HEK293T (cell line): ENCODE measurements at places on chromosomes 5 and 9.

GRCh38 chr9:109421026-109421970, 76.8 kb downstream of the PTPN3 start:
- no peak for DNase-seq

GRCh38 chr9:124377551-124378406, 37.5 kb downstream of the PSMB7 start:
- no peak for DNase-seq

GRCh38 chr9:4030751-4031150, 269.1 kb downstream of the GLIS3 start:
- no peak for DNase-seq

GRCh38 chr5:170388818-170389549, at the start of gene KCNMB1:
KCNMB1 (minus strand) TSS chr5:170389367; CDS start chr5:170385447, 3,920 bp downstream.
- DNase-seq: no peak

- no peak for DNase-seq
Measured at GRCh38 chr9:34347800-34348158, 18.4 kb downstream of the NUDT2 start.

- DNase-seq: peak; percentile 23
Measured at GRCh38 chr5:81749561-81750307, 1.2 kb downstream of the SSBP2 start.

DNA sequence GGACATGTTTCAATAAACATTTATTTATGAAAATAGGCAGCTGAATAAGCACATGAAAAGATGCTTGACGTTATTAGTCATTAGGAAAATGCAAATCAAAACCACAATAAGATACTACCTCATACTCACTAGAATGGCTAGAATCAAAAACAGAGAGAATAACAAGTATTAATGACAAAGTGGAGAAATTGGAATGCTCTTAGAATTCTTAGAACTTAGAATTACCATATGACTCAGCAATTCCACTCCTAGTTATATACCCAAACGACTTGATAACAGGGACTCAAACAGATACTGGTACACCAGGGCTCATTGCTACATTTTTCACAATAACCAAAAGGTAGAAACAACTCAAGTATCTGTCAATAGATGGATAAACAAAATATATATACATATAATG, 15.1 kb upstream of the TRIM36 start:
- DNase-seq: no peak

DNA sequence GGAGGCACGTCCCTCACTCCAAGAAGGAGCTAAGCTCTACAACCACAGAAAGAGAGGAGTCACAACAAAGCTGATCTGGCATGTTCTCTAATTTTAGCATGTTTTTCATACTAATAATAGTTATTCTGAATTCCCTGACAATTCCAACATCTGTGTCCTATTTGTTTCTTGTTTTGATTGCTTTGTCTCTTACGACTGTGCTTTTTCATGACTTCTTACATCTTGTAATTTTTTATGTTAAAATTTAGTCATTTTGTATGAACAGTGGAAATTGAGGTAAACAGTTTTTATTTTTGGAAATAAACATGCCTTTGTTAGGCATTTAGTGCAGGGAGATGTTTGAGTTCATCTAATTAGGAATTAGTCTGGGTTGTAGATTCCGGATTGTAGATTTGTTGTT, 668.1 kb upstream of the EDIL3 start:
- DNase-seq: no peak

DNA sequence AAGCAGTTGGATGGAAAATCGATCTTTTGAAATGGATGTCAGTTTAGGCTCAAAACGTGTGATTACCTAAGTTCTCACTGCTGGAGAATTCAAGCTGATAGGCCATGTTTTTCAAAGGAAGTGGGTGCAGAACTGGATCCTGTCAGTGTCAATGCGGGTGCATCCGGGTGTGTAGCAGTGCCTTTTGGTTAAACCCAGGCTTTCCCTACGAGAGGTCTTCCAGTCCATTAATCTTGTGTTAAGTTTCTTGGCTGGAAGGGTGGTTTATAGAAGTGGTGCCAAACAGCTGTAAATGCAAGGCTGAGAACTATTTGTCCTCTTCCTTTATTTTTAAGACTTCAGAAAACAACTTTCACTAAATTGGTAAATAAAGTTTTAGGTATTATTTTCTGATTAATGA, 71.9 kb downstream of the DAPK1 start:
- DNase-seq: no peak

DNA sequence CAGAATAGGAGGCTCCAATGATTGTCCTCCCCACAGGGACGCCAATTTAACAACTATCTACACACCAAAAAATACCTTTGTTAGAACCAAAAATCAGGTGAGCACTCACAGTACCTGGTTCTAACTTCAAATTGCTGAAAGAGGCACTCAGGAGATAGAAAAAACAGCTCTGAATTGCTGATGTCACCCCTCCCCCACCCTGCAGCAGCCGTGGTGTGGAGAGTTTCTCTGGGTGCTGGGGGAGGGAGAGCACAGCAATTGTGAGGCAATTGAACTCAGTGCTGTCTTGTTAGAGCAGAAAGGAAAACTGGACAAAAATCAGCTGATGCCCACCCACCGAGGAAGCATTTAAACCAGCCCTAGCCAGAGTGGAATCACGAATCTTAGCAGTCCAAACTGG, 41.8 kb downstream of the TNFSF8 start:
- DNase-seq: no peak

GRCh38 chr9:92971121-92971520, 23.8 kb downstream of the FGD3 start:
- DNase-seq: no peak

DNA sequence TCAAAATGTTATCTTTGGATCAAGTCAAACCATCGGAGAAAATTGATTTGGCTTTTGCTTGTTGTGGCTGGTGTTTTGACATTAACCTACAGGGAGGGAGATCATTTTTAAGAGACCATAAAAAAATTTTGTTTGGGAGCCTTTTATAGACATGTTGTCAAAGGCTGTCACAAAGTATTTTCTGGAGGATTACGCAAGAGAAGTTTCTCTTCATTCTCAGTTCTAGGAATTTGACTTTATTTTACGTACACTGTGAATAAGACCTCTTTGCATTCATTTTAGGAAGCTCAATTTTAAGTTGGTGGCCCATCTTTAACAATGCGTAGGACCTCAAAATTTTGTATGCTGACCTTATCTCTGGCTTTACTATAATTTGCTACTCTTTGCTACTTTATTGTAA, 50.2 kb upstream of the SLC44A1 start:
- DNase-seq: no peak
